AG09319 (cell line): ENCODE measurements at places on chromosomes 2 and 18.

DNA sequence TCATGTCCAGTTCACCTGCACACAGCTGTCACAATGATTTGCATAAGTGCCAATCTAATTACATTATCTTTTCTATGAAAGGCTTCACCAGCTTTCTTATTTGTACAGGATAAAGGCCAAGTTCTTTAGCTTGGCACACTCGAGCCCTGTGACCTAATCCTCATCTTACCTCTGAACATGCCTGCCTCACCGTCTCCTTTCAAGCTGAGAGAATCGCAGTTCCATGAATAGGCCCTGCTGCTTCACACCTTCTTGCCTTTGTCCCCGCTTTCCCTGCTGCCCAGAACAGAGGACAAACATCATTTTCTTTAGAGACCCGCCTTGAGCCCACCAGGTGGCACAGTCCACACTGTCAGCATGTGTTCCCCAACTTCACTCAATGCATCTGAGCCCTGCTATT lies 1094.7 kb downstream of the BCL11A start:
- no peak for DNase-seq

DNA sequence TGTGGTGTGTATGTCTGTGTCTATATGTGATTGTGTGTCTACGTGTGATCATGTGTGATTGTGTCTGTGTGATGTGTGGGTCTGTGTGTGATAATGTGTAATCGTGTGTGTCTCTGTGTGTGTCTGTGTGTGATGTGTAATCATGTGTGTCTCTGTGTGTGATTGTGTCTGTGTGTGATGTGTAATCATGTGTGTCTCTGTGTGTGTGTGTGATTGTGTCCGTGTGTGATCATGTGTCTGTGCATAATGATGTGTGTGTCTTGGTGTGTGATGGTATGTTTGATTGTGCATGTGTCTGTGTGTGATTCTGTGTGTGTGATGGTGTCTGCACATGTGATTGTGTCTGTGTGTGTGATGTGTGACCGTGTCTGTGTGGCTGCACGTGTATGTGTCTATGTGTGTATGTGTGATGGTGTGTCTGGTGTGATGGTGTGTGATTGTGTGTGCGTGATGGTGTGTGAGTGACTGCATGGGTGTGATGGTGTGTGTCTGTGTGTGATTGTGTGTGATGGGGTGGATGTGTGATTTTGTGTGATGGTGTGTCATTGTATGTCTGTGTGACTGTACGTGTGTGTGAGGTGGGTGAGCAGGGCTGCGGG lies 78.9 kb downstream of the RTP5 start:
- no peak for DNase-seq

DNA sequence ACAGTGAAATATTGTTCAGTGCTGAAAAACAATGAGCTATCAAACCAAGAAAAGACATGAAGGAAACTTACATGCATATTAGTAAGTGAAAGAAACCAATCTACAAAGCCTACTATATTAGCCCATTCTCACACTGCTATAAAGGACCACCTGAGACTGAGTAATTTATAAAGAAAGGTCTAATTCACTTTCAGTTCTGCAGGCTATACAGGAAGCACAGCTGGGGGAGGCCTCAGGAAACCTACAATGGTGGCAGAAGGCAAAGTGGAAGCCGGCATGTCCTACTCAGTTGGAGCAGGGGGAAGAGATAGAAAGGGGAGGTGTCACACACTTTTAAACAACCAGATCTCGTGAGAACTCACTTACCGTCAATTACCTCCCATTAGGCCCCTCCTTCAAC lies 232.1 kb downstream of the TMX3 start:
- DNase-seq, result no peak

- no peak for DNase-seq
These were observed 1060.8 kb downstream of the CNTNAP5 start for GRCh38 chr2:125085904-125086303.

GRCh38 chr2:47174733-47175361 lies 19.7 kb upstream of the STPG4 start:
- DNase-seq, result no peak

DNA sequence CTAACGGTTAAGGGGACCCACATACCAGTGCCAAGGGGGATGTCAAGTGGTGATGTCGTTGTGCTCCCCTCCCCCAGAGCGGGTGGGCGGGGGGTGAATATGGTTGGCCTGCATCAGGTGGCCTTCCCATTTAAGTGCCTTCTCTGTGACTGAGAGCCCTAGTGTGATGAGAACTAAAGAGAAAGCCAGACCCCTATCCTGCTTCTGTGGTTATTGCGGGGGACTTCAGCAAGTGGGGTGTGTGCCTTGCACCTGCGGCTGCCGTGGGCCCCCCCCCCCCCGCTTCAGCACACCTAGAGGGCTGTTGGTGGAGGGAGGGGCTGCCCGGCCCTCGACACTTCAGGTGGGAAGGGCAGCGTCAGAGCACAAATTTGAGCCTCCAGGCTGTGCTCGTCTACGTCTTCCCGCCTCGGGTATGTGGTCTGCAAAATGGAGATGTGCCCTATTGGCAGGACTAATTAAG lies 6.1 kb downstream of the CTDSP1 start:
- DNase-seq, result no peak

DNA sequence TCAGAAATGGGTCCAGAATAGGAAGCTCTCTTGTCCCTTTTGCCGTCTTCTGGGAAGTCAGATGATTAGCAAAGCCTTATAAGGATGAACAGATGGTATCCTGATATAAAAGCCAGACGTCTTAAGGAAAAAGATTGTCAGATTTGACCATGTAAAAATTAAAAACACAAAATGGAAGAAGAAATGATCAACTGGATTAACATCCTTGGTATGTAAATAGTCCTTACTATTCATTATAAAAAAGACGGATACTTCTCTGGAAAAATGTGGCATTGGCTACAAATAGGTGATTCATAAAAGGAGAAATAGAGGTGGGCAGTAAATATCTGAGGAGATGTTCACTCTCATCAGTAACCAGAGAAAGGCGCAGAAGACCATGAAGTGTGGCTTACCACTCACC lies 33.7 kb upstream of the SCLY start:
- DNase-seq, result no peak

- DNase-seq, result no peak
These were observed 153.0 kb downstream of the SEPTIN10 start for GRCh38 chr2:109460553-109461324.

DNA sequence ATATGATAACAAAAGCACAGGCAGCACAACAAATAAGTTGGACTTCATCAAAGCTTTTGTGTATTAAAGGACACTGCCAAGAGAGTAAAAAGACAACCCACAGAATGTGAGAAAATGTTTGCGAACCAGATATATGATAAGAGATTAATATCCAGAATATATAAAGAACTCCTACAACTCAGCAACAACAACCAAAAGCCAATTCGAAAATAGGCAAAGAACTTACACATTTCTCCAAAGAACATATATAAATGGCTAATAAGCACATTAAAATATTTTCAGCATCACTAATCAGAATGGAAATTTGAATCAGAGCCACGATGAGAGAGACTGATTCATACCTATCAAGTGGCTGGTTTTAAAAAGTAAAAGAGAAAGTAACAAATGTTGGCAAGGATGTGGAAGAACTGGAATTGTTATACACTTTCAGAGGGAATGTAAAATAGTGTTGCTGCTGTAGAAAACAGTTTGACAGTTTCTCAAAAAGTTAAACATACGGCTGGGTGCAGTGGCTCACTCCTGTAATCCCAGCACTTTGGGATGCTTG lies 25.2 kb downstream of the EPB41L5 start:
- no peak for DNase-seq

- peak; percentile 35 for DNase-seq
These were observed 10.7 kb upstream of the TAF1B start for GRCh38 chr2:9832586-9832985.

DNA sequence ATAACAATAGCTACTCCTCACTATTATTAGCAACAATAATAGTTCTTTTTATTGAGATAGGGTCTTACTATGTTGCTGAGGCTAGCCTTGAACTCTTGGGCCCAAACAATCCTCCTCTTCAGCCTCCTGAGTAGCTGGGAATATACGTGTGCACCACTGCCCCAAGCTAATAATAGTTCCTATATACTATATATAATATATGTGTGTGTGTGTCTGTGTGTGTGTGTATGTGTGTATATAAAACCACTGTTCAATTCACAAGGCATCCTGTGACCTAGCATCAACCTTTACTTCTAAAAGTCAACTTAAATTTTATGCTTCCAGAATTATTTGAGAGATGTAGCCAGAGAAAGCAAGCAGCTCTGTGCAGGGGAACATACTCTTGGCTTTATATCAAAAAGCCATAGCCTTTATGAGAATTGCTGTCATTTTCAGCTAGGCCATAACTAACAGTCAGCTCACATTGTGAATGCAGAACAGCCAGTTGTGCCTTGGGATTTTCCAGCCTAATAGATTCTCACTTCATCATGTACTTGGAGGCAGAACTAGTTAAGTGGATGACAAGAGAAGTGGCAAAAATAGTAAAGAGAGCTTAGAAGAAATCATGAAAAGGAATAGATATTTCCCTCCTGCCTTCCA lies 665.5 kb downstream of the NYAP2 start:
- no peak for DNase-seq

DNA sequence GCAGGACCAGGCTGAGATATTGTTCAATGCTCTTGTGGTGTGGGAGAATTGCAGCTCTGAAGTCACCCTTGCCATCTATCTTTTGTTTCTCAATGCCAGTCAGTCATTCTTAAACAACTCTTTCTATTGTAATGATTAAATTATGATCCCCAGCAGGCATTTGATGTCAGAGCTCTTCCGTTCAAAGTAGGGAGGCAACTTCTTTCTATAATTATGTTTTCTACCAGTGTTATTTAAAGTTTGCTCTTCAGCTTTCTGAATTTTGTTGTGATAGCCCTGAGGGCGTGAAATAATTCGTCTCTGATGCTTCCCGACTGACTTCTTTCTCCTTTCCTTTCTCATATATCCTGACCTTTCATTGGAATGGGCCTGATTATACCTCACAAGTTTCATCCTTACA lies 161.4 kb upstream of the KLHL14 start:
- no peak for DNase-seq

- DNase-seq, result no peak
These were observed 1027.1 kb downstream of the TMEM182 start for GRCh38 chr2:103788951-103789350.

- no peak for DNase-seq
These were observed 40.0 kb upstream of the ITGA6 start for GRCh38 chr2:172387361-172387760.

DNA sequence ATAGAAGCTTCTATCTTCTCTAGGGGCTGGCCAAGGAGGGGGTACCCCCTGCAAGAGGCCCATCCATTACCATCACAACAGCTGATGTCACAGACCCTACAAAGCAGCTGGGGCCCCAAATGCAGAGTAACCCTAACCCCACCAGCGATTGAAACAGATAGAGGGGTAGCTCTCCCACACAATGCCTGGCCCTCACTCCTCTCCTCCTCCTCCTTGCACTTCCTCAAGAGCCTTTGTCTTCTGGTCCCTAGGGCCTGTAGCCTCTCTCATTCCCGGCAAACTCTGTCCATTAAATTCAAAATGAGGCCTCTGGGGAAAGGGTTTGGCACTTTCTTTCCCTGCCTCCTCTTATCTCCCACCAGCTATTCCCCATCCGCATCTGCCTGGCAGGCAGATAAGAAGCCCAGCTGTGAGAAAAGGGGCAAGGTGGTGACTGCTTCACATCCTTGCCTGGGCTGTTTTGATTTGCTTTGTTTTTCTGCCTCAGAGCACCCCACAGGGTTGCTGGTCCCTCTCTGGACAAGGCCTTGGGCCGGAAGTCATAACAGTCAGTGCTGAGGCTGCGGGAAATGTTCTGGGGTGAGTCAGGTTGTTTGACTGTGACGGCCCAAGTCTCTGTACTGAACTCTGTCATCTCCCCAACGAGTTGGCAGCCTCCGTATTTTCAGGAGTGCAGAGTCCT lies 26.1 kb upstream of the CYP26B1 start:
- DNase-seq, result no peak

DNA sequence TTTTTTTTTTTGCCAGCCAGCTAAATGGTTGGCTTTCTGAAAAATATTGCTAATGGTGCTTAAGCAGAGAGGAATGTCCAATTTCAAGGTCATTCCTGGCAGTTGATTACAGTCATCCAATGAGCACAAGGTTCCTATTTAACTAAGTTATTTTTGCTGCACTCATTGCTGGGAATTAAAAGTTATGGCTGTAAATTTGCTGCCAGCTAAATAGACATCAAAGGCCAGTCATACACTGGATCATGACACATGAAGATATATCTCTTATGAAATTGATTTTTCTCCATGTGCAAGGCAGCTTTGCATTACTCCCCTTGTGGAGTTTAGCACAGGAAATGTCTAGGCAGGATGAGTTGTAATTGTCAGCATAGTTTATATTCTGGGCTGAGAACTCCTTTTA lies 1898.4 kb upstream of the CELF4 start:
- DNase-seq, result no peak

- DNase-seq, result no peak
These were observed 879.0 kb downstream of the DSC3 start for GRCh38 chr18:30163573-30163972.

DNA sequence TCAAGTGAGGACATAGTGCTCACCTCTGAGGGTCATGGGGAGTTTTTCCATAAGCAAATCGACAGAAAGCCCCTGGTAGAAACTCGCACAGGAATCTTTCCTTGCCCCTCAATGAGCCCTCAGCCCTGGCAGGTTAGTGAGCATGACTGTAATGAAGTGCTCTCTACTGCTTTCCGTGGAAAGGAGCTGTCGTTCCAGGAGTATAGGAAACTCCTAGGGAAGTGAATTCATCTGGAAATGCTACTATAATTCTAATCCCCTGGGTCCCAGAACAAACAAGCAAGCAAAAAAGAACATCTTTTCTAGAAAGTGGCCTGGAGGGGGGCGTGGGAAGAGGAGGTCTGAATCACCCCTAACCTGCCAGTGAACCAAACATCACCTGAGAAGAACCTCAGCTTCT lies 18.1 kb downstream of the BCL2L11 start:
- DNase-seq, result no peak

GRCh38 chr2:196823750-196824522 lies 14.8 kb upstream of the C2orf66 start:
- DNase-seq, result no peak

GRCh38 chr2:127081826-127082633 lies 24.9 kb downstream of the BIN1 start:
- no peak for DNase-seq

DNA sequence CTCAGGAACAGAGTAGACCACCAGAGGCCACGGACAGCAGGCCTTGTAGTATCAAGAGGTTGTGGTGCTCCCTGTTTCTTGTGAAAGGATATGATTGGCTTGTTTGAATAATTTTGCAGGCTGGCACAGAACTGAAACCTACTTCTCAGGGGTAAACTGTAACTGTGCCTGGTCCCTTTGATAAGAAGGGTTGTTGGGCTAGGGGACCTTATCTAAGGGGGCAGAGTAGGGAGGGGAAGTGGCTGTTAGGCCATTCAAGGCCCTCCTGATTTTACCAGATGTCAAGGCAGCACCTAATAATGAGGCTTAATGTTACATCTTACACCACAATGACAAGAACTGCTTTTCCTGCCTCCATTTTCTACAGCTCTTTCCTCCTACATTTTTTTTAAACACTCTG lies 45.6 kb downstream of the GPR39 start:
- DNase-seq, result no peak

- DNase-seq, result no peak
These were observed 219.8 kb downstream of the DPP10 start for GRCh38 chr2:114661971-114662939.

DNA sequence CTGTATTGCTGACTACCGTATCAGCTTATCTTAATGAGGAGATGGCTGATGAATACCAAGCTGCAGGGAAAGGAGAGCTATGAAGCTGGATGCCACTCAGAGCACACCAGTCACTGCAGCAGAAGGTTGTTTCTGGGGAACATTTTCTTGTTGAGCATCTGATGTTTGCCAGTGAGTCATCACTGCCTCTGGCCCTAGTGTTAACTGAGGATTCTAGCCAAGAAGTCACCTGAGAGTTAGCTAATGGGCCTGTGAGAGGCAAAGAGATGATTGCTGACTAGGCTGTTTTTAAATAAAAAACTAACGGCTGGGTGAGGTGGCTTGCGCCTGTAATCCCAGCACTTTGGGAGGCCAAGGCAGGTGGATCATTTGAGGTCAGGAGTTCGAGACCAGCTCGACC lies 37.9 kb downstream of the CCDC150 start:
- DNase-seq, result no peak
